ENCODE measurements at places on chromosomes 1 and 21. TPM values are rescaled to one million over a fixed set of nuclear protein-coding genes. Genes with fewer than 3 reads are reported as not detected.

DNA sequence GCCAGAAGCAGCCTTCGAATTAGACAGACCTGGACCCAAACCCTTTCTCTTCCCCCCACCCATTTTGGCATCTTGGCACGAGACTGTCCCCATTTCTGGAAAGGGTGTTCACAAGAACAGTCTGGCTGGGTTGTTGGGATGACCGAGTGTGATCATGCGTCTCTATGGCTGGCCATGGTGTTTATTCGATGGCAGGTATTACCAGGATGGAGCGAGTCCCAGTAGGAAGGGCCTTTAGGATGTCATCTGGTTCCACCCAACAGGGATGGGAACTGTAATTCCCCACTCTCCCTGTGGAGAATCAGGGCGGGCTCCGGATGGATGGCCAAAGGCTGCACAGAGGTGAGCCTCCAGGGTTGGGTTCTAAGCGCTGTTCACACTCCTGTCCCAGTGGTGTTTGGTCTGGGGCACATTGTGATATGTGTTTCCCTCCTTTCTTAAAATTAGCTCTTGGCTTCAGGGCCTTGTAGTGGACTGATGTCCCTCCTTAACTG lies 33.4 kb upstream of the ATP5PO start:
- H3K27ac ChIP-seq, result no peak overlapping the region
- H3K36me3 ChIP-seq, result no peaks in the 10 kb centered on the region
- no peaks in the 10 kb centered on the region for H3K4me1 ChIP-seq
- DNase-seq, result no peak

DNA sequence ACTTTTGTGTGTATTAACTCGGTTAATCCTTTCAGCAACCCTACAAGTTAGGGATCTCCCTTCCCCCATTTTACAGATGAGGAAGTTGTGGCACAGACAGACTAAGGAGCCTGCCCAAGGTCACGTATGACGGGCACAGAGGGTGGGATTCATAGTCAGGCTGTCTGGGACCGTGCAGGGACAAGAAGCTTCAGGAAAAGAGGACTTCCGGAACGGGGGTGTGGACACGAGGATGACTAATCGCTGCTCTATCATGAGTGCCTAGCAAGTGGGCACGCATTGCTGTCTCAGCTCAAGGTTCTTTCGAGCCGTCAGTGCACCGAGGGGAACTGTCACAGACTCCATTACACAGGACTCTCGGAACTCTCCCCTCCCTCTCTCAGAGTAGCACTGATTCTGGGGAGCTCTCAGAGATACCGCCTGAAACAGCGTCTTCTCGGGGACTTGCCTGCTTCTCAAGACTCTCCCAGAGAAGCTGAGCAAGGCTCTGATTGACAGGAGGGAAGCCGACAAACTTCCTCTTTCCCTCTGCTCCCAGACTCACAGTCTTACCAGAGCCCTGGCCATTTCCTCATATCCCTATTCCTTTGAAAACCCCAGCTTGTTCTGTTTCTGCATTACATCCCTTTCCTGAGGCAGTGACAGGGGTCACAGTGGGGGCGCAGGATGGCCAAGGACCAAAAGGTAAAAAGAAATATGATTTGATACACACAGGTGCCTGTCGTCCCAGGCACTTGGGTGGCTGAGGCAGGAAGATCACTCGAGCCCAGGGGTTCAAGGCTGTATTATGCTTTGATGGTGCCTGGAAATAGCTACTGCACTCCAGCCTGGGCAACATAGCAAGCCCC lies 14.4 kb downstream of the FHAD1 start:
- H3K27ac ChIP-seq, result peak overlapping the region; percentile 6
- peak; percentile 66 for DNase-seq
- H3K4me3 ChIP-seq, result no peak overlapping the region
- no peaks in the 10 kb centered on the region for H3K4me1 ChIP-seq
- H3K36me3 ChIP-seq, result no peaks in the 10 kb centered on the region

DNA sequence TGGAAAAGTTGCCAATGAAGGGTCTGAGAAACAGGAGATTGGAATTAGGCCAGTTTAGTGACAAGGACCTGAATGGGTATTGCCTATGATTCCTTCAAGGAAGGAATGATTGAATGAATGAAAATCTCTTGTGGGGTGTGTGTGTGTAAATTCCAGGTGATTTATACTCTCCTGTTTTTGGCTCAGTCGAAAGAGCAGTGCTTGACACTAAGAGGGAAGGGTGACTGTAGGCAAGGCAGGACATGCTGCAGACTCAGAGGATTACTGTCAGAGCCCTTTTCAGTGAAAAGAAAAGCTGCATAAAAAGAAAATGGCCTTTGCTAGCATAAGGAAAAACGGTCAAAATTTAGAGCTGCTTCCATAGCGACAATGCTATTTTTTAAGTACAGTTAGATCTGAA lies 30.1 kb downstream of the C1orf21 start:
- no peak for DNase-seq
- no peak overlapping the region for H3K27ac ChIP-seq
- H3K4me1 ChIP-seq, result no peaks in the 10 kb centered on the region
- H3K4me3 ChIP-seq, result no peak overlapping the region

GRCh38 chr1:56904663-56905397 lies 50.2 kb downstream of the C8A start:
- no peaks in the 10 kb centered on the region for H3K36me3 ChIP-seq
- no peaks in the 10 kb centered on the region for H3K27me3 ChIP-seq
- H3K4me3 ChIP-seq, result no peak overlapping the region
- H3K27ac ChIP-seq, result peak overlapping the region; percentile 97
- H3K4me1 ChIP-seq, result peaks cover 61% of the 10 kb centered on the region

DNA sequence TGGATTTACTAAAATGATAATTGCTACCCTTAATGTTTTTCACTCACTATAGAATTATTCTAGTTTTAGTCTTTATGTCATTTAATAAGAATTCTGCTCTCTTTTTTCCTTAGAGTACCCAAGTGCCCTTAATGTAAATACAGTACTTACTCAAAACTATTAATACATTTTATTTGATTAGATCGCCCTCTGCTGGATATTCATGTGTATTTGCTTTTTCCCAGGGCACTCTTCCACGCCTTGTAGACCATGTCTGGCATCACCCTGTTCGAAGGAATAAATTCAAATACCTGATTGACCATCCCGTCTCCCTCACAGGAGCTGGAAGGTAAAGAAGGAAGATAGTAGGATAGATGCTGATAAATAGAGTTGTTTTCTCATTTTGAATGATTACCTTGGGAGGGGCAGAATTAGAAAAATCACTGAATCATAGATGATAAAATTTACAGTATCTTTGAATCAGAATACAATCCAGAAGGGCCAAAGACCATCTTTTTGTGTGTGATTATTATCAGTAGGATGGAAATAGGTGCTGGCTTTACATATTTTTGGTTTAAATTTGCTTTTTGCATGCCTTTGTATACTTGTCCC lies 4.1 kb downstream of the AXDND1 start:
- no peak overlapping the region for H3K4me3 ChIP-seq
- no peaks in the 10 kb centered on the region for H3K4me1 ChIP-seq
- DNase-seq, result no peak
- no peak overlapping the region for H3K27ac ChIP-seq
- no peaks in the 10 kb centered on the region for H3K36me3 ChIP-seq
- no peaks in the 10 kb centered on the region for H3K27me3 ChIP-seq

DNA sequence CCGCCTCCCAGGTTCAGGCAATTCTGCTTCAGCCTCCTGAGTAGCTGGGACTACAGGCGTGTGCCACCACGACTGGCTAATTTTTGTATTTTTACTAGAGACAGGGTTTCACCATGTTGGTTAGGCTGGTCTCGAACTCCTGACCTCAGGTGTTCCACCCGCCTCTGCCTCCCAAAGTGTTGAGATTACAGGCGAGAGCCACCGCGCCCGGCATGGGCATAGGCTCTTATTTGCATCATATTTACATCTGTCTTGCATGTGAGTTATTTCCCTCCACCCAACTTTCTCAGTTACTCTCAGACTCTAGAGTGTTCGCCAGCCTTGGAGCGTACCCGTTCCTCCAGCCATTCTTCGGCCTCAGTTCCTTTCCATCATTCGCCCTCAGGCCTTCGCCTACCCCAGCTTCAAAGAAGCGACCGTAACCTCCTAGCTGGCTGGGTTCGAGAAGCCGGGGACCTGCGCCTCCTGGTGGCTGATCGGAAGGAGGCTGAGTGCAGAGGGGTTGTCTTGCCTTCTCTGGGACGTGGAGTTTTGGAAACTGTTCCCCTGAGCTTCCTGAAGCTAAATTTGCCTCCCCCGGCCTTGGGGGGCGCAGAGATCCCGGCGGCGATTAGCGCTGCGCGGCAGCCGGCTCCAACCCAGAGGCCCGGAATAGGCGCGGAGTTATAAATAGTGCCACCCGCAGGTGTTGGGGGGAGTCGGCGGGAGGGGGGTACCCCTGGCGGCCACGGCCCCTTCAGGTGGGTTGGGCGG lies 3.6 kb upstream of the ZBTB7B start:
- H3K27me3 ChIP-seq, result no peaks in the 10 kb centered on the region
- peak; percentile 70 for DNase-seq
- no peak overlapping the region for H3K27ac ChIP-seq
- peaks cover 9% of the 10 kb centered on the region for H3K4me1 ChIP-seq

DNA sequence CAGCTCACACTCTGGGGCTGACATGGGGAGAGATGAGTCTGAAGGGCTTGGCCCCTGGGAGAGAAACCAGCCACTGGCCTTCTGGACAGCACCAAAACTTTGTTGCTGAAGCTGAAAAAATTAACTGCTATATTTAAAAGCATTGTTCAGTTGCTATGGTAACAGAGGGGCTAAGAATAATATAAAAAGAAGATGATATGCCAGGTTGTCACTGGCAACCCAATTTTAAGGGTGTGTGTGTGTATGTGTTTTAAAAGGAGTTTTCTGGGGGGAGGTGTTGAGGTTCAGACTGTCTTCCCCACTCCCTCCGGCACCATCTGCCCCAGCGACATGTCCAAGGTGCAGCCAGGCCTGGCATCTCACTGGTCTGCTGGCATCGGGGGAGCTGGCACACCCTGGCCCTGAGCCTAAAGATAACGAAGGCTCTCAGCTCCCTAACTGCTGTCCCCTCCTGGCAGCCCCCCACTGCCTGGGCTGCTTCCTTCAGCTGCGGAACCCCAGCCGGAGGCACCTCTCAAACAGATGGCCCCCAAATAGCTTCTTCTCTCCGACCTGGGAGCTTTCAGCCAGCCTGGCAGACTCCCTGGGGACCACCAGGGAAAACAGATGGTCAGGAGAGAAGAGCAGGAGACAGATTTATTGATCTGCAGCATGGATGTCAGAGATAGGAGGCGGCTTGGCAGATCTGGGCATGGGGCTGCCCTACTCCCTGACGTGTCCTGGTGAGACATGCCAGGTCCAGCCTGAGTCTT lies 203.9 kb downstream of the HIVEP3 start:
- H3K27me3 ChIP-seq, result no peaks in the 10 kb centered on the region
- H3K36me3 ChIP-seq, result no peaks in the 10 kb centered on the region
- no peak for DNase-seq

DNA sequence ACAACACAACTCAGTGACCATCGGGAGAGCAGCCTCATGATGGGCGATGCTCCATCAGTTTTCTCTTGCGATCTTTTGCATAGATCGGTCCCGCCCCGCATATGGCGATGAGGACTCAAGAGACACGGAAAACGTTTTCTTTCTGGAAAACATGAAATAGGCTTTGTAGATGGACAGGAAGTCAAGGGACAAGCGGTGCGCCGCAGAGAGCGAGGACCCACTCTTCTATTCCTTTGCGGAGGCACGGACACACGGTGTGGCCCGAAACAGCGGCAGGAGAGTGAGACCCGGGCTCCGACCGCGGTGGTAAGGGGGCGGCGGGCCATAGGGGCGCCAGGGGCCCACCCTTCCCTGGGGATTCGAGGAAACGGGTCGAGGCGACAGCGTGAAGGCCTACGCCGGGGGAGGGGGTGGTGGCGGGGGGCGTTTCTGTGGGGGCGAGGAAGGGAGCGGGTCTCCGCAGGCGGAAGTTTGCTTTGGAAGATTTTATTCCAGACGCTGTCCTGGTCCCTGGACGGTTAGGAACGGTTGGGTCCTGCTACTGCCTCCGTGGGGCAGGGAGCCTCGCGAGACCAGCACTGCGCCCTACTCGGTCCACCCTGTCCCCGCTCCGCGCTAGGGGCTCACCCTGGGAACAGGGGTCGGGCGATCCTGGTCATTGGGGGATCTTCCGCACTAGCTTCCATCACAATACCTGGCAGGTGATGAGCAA lies 796 bp upstream of the TDRKH start:
- no peaks in the 10 kb centered on the region for H3K36me3 ChIP-seq
- no peaks in the 10 kb centered on the region for H3K27me3 ChIP-seq
- no peak for DNase-seq

GRCh38 chr1:41612953-41613352 lies 128.5 kb upstream of the EDN2 start:
- no peak for DNase-seq
- no peak overlapping the region for H3K27ac ChIP-seq
- H3K27me3 ChIP-seq, result no peaks in the 10 kb centered on the region
- H3K36me3 ChIP-seq, result no peaks in the 10 kb centered on the region
- no peak overlapping the region for H3K4me3 ChIP-seq

DNA sequence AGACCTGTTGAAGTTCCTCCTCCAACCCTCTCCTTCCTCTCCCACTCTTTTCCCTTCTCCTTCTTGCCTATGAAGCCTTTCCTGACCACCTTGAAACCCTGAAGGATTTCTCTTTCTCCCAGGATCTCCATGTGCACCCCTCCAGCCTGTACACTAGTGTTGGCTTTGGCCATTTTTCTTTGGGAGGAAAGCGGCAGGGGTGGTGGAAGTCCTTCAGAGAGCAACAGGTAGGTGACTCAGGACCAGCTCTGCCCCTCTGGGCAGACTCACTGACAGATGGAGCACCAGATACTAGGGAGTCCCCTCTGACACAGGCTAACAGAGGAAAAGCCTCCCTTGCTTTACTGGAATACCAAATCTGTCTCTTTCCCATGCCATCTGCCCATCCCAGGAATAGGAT lies 4.6 kb downstream of the SLC26A9 start:
- H3K4me1 ChIP-seq, result no peaks in the 10 kb centered on the region
- no peak overlapping the region for H3K4me3 ChIP-seq
- no peaks in the 10 kb centered on the region for H3K27me3 ChIP-seq
- no peaks in the 10 kb centered on the region for H3K36me3 ChIP-seq
- DNase-seq, result no peak

Gene PLCH2
- total RNA-seq, result 2.8 TPM

Gene C1orf53
- 4.0 TPM for total RNA-seq

Gene GJB3
- total RNA-seq, result 0.24 TPM

Gene SPRR3
- not detected for total RNA-seq

Gene OR10Z1
- total RNA-seq, result not detected
